ENCODE measurements at places on chromosomes 13 and 19.

GRCh38 chr19:1864480-1865171, 1.2 kb upstream of the KLF16 start:
- no peak for DNase-seq

GRCh38 chr13:106570299-106570852, 2.4 kb upstream of the ARGLU1 start:
- no peak for DNase-seq

DNA sequence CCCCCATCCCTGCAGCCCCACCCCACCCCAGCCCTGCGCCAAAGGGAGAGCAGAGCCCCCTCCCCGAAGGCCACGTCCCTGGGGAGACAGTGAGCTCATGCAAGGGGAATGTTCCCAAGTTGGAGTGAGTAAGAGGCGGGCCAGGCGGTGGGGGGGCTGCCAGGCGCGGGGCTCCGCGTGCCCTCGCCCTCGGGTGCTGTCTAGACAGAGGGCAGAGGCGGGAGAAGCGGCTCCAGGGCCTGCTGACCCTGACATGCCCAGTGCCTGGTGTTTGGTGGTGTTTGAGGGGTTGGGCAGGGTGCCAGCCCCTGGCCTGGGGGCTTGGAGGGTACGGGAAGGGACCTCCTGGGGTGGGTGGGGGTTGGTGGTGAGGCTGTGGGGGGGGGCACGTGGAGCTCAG, 1.0 kb downstream of the FSTL3 start:
- DNase-seq, result no peak

- peak; percentile 61 for DNase-seq
Measured at GRCh38 chr13:65292488-65292901, 1937.6 kb downstream of the PCDH9 start.

- no peak for DNase-seq
Measured at GRCh38 chr19:14409146-14410023, 9.8 kb downstream of the DDX39A start.

GRCh38 chr13:71240911-71241310, 626.1 kb downstream of the DACH1 start:
- peak; percentile 15 for DNase-seq

DNA sequence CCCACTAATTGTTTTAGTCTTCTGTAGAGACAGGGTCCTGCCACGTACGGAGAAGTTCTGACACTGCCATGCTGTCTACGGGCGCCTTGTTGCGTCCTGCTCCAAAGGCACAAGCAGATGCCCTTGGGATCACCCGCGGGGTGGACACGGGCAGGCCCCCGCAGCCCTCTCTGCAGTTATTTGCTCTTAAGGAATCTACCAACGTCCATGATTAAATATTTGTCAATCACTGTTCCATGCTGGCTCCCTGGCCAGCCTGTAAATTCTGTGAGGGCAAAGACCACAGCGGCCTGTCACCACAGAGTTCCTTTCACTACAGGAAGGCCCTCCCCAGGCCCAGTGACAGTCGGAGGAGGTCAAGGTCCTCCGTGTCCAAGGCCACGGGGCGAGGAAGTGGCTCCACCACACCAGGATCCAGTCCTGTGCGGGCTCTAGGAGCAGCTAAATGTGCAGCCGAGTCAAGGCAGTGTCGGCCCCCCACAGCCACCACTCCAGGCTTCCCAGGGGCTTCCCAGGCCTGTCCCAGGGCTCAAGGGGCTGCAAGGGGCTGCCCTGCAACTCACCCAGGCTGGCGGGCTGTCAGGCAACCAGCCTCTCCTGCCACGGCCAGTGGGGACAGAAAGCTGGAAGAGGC, 2.1 kb downstream of the RNF126 start:
- no peak for DNase-seq

GRCh38 chr13:78372581-78372980, 230.8 kb downstream of the POU4F1 start:
- DNase-seq, result no peak

- no peak for DNase-seq
Measured at GRCh38 chr19:17548145-17548544, 7.3 kb upstream of the COLGALT1 start.

DNA sequence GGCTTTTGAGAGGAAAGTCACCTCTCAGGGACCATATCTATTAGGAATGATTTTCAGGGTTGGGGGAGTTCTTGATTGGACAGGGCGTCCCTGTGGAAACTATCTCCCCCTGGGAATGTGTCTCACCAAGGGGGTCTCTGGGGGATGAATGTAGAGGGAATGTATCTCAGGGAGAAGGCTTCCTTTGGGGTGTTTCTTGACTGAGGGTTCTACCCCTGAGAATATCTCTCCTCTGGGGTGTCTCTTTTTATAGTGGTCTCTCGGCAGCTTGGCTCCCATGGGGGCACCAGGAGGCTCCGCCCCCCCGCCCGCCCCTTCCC, 1.0 kb downstream of the RTBDN start:
- DNase-seq, result no peak

- no peak for DNase-seq
Measured at GRCh38 chr19:50433201-50434180, 799 bp downstream of the MYBPC2 start.

GRCh38 chr19:802498-803098, 5.3 kb downstream of the PTBP1 start:
- no peak for DNase-seq

DNA sequence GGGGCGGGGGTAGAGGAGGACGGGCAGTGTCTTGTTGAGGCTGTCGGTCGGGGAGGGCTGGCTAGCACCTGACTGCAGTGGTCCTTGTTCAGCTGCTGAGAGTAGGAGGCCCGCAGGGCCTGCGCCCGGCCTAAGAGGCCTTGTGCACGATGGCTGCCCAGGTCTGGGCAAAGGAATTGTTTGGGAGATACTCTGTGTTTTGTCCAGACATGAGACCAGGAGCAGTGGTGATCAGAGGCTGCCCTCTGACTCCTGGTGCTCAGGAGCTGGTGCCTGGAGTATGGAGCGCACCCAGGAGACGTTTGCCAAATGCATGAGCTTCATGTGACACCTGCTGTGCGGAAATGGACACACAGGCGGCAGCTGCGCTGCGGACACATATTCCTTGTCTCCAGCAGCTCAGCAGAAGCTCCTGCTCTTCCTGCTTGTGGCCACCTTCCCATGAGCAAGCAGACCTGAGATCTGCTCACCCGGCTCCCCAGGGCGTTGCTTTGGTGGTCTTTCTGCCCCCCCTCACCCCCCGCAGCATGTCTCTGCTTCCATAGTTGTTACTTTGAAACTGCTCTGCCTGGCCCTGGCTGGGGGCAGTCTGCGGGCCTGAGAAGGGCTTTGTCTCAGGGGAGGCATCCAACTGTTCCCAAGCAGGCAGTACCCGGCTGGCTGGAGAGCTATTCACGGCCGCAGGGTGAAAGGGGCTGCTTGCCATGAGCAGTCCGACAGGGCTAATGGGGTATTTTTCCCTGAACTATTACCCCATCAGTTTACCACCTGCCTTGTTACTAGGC, 163.9 kb downstream of the TEX29 start:
- no peak for DNase-seq

DNA sequence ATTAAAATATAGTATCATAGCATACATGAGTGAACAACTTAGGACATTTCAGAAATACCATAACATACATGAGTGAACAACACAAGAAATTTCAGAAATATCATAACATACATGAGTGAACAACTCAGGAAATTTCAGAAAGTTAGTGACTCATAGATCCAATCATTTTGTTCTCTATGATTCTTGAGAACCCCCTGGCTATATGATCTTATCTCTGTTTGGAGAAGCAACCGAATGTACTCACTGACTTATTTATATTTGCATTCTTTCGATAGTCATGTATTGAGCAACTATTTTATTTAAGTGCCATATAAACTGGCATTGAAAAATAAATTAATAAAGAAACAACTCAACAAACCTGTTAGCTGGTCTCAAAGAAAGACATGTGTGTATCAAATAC, 251.1 kb downstream of the EFNB2 start:
- DNase-seq, result no peak

DNA sequence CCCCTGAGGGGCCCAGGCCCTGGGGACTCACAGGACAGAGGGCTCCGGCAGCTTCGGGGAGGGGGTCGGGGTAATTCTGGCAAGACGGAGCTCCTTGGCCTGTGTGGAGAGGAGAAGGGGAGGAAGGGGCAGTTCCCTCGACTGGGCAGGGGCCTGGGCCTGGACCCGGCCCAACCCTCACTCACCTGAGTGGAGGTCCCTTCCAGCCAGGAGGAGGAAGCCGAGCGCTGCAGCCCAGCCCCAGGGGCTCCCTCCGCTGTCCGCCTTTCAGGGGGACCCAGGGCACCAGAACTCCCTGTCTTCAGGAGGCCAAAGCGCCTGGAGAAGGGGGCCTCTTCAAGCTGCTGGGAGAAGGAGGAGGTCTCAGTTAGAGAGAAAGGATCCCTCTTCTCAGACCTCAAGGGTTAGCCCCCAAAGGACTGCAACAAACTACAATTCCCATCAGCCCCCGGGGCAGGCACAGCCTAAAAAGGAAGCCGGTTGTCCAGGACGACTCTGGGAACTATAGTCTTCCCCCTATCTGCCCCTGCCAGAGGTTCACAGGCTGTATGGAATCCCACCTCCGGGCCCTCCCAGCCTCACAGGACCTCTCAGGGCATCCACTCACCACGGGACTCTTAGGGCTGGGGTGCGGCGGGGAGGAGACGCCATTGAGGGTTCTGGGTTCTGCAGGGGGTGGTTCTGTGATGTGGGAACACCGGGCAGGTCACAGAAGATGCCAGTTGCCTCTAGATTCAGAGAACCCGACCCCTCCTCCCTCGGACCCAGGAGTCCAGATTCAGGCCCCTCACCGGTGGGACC, 19.8 kb downstream of the EPS8L1 start:
- no peak for DNase-seq

- no peak for DNase-seq
Measured at GRCh38 chr13:99197117-99197651, 3.5 kb upstream of the UBAC2 start.

DNA sequence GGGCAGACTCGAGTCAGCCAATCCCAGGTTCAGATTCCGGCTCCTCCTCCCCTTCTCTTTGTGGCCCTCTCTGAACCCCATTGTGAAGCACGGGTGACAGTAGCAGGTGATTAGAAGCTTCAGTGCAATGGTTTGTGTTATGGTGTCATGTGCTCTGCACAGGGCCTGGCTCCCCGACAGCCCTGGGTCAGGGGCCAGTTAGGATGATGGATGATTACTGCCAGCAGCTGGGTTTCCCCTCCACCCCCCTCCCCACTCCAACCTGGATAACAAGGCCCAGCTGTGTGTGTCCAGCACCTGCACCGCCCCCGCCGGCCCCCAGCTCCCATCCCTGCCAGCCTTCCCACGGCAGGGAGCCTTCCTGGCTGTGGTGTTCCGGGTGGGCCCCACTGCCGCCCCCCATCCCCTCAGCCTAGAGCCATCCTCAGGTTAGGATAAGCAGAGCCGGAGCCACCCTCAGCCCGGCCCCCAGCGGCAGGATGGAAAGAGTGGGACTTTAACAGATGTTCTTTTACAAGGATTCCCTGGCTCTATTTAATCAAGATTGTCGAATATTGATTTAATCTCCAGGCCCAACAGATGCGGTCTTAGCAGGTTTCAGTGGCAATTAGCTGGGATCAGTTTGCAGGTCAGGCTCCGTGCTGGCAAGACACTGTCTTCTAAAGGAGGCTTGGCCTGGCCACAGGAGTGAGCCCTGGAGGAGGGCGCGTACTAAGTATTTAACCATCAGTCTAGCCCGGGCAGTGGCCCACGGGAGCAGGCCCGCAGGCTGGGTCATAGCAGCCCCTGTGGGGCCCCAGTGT, 156.2 kb downstream of the SIPA1L3 start:
- no peak for DNase-seq

DNA sequence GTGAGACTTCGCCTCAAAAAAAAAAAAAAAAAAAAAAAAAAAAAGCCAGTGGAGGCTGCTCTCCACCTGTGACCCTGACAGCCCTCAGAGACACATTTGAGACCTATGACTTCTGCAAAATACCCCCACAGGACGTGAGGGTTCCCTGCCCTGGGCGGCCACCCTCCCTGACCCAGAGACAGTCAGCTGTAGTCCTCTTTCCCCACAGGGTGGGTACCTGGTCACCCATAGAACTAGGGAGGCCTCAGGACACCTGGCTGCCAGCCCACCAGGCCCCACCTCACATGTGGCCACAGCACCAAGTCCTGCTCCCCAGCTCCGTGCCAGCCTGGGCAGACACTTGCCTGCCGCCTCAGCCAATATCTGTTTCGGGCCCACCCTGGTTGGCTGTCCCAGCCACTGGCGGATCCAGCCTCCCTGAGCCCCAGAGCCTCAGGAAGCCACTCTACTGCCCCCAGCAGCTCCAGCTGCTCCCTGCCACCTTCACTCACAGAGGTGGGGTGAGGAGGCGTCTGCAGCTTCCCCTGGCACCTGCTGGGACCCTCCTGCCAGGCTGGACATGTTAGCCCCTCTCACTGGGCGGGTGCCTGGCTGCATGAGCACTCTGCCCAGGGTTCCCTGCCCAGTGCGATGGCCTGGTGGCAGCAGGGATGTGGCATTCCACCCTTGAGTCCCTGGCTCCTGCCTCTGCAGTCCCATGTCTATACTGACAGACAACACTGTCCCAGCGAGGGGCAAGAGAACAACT, 6.9 kb downstream of the MKNK2 start:
- DNase-seq, result no peak

DNA sequence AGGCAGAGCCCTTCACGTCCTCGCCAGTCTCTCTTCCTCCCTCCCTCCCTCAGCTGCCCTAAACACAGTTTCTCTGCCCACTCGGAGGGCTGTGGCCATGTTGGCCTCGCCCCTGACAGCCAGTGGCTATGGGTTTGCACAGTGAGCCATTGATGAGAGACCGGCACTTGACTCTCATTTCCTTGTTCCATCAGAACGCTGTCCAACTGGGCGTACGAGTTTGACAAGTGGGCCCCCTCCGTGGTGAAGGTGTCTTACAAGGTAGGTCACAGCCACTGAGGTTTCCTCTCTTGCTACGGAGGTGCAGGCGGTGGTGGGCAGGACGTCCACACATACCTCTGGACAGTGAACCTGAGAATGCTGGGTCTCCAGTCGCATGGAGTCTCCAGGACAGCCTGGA, 57.9 kb downstream of the SMARCA4 start:
- DNase-seq, result no peak

DNA sequence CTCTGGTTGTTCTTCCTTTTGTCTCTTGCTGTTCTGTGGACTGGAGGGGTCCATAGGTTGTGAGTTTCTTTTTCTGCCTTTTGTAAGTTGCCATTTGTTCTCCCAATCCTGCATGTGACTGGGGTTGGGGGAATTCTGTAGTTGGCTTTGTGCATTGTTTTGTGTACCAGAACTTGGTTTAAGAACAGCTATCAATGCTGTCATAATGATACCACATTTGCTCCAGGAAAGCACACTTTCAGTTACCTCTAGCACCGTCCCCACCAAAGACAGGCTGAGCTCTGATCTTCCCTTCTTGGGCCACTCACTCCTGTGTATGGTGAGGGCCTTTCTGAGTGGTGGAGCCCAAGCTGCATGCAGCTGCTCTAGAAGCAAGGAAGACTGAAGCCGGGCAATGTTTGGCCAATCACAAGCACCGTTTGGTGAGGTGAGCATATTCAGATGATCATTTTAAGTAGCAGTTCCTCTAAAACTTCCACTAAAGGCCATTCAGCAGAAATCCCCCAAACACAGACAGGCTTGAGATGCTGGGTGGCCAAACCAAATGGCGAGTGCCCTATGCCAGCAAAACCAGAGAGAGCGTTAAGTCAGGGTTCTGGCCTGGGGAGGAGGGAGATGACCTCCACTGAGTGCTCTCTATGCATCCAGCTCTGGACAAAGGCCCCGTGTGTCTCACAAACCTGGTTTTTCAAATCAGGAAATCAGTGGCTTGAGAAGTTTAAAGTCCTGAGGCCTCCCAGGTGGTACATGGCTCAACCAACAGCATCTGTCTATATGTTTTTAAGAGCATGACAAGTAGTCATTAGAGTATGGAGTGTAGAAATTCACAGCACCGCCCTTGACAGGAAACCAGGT, 120.7 kb upstream of the SPATA13 start:
- DNase-seq, result no peak

All from non-pigmented ciliary epithelial cell (primary cell).